ENCODE measurements at places on chromosomes 2 and 18. TPM values are rescaled to one million over a fixed set of nuclear protein-coding genes. Genes with fewer than 3 reads are reported as not detected.
A peak's percentile ranks its signal among the peaks of the same experiment; 100 is the strongest.

- H3K4me1 ChIP-seq, result no peaks in the 10 kb centered on the region
- no peaks in the 10 kb centered on the region for H3K36me3 ChIP-seq
Measured at GRCh38 chr2:129876541-129876940, 102.9 kb upstream of the RAB6C start.

- H3K27me3 ChIP-seq, result peaks cover 5% of the 10 kb centered on the region
- H3K27ac ChIP-seq, result no peak overlapping the region
- no peak for DNase-seq
- no peaks in the 10 kb centered on the region for H3K36me3 ChIP-seq
- H3K4me1 ChIP-seq, result no peaks in the 10 kb centered on the region
- no peak overlapping the region for H3K4me3 ChIP-seq
Measured at GRCh38 chr2:118372886-118373830, 284.9 kb downstream of the INSIG2 start.

- H3K4me1 ChIP-seq, result peaks cover 3% of the 10 kb centered on the region
- H3K27ac ChIP-seq, result peak overlapping the region; percentile 27
- DNase-seq, result peak; percentile 30
- H3K4me3 ChIP-seq, result peak overlapping the region; percentile 74
- no peaks in the 10 kb centered on the region for H3K27me3 ChIP-seq
Measured at GRCh38 chr18:69401226-69401971, 711 bp downstream of the DOK6 start.

- no peak overlapping the region for H3K4me3 ChIP-seq
- DNase-seq, result no peak
- H3K27ac ChIP-seq, result no peak overlapping the region
- no peaks in the 10 kb centered on the region for H3K36me3 ChIP-seq
Measured at GRCh38 chr2:129331638-129332037, 647.8 kb upstream of the RAB6C start.

GRCh38 chr2:105877945-105878344, 133.2 kb downstream of the NCK2 start:
- peaks cover 3% of the 10 kb centered on the region for H3K4me1 ChIP-seq
- H3K36me3 ChIP-seq, result peaks cover 4% of the 10 kb centered on the region
- no peaks in the 10 kb centered on the region for H3K27me3 ChIP-seq
- no peak for DNase-seq

POTEC gene
- total RNA-seq, result not detected

KCNS3 gene
- 1.3 TPM for total RNA-seq

SCN1A gene
- 0.50 TPM for total RNA-seq

SLC5A7 gene
- not detected for total RNA-seq
